ENCODE measurements at places on chromosomes 2 and 18.

DNA sequence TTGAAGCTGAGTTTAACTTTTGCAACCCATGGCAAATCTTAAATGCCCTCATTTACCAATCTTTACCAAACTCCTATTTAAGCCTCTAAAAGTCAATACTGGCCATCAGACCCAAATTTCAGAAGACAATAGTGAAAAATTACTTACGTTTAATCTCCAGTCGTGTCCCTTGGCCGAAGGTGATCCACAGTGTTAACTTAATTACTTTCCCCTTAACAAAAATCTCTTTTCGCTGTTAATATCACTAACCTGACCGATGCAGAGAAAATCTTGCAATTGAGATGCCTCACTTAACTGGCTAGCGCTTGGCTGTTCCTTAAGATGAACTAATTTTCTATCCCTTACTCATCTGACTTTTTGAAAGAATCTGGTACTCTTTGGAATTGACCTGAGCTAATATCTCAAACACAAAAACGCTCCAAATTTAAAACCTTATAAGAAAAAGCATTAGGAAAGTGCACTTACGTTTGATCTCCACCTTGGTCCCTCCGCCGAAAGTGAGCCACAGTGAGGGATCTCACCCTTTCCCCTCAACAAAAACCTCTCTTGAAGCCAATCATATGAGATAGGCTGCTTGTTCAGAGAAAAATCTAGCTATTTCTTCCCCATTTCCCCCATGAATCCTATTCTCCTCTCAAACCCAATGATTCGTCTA lies 169.1 kb downstream of the RPIA start:
- no peak for DNase-seq

GRCh38 chr2:172555272-172555521 lies 693 bp upstream of the PDK1 start:
- DNase-seq, result no peak

GRCh38 chr2:140481136-140481535 lies 1649.7 kb downstream of the LRP1B start:
- DNase-seq, result no peak

DNA sequence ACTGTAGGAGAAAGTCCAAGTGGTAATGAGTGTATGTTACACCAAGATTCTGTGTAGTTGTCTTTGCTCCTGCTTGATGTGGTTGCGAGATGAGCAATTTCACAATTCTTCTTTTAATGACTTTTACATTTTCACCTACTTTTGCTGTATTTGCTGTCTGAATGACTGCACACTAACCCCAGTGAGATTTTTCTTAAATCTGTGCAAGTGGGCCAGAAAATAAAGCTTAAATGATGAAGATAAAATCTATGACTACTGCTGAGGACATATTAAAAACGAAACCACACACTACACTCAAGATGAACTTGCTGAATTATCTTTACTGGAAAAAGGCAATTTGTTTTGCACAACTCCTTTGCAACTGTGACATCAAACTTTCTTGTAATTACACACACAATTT lies 4.1 kb downstream of the LDAH start:
- DNase-seq, result no peak

GRCh38 chr2:28348149-28348567 lies 44.5 kb upstream of the FOSL2 start:
- DNase-seq, result no peak

DNA sequence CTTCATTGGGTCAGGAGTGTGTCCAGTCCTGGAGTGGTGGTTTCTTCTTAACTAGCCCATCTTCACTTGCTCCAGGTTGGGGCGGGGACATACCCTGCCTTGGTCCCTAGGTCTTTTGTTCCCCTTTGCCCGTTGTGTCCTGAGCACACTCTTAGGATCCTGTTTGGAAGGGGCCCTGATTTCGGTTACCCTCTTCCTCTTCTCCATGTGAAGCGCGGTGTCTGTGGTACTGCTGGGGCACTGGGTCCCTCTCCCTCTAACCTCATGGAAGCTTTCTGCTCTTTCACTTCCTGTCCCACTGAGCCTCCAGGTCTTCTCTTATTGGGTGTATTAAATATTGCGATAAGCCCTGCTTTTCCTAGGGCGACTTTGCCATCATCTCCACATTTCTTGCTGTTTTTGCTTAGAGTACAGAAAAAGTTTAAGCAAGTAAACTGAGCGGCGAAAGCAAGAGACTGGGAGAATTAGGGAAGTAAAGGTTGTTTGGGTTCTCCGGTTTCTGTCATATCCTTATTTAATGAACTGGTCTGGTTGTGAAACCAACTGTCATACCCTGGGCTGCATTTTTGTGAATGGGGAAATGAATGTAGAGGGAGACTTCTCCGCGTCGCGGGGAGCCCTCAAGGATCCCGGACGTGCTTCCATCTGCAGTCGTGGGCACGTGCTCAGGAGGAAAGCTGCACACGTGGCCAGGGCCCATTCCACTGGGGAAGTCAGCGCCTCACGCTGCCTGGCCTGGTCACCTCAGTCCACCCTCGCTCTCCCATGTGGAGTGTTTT lies 73.8 kb upstream of the B3GNT7 start:
- no peak for DNase-seq

DNA sequence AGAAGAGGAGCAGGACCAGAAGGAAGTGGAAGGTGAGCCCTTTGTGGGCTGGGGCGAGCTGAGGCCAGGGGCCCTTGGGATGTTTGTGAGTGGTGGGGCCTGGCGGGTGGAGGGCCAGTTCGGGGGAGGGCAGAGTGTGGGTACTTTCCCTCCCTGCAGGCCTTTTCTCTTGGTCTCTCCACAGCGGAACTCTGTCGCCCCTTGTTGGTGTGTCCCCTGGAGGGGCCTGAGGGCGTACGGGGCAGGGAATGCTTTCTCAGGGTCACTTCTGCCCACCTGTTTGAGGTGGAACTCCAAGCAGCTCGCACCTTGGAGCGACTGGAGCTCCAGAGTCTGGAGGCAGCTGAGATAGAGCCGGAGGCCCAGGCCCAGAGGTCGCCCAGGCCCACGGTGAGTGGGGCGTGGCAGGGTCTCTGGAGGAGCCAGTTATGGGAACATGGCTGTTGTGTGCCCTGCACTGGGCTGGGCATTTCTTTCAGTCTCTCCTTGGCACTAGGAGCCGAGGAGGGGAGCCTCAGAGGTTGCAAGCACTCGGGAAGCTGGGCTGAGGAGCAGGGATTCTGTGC lies 10.8 kb downstream of the STK11IP start:
- DNase-seq, result no peak
